Activated naive CD8-positive, alpha-beta T cell treated with anti-CD3 and anti-CD28 coated beads for 36 hours (primary cell): ENCODE measurements at places on chromosomes 4 and X. TPM values are rescaled to one million over a fixed set of nuclear protein-coding genes. Genes with fewer than 3 reads are reported as not detected.

DNA sequence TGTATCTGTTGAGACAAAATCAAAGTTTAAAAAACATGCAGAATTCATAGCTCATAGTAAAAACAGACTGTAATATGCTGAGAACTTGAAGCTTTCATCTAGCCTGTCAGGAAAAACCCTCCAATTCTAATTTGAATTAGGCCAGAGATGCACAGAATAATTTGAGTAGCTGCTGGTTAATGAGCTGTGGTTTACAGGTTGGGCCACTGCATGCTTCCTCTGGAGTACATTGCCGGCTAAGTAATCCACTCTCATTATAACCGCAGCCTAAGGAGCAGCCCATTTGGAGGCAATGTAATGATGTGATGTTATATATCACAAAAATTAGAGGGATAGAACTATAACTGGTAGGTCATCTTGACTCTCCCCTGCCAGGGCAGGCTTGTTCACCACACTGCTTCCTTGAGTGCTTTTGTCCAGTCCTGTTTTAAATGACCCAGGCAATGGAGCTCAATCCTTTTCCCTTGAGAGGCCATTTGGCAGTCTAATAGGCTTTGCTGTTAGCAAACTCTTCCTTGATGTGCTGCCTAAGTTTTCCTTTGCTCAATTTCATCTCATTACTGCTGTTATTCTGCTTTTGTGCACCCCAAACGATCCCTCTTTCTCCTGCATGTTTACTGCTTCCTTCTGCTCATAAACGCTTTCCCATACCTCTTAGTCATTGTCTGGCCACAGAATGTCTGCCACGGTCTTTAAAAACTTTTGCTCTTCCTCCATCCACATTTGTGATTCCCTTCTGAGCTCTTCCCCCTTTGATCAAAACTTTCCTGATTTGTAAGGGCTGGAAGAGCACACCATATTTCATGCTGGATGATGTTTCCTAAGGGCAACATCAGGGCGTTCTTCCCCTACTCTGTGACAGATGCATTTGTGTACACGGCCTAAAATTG lies 230.9 kb downstream of the C4orf33 start:
- no peak for DNase-seq
- H3K36me3 ChIP-seq: no peaks in the 10 kb centered on the region
- H3K27ac ChIP-seq: no peak overlapping the region
- H3K4me3 ChIP-seq: no peak overlapping the region
- peaks cover 3% of the 10 kb centered on the region for H3K27me3 ChIP-seq

GRCh38 chrX:137428766-137429591 lies 136.9 kb upstream of the ZIC3 start:
- H3K27ac ChIP-seq: no peak overlapping the region
- DNase-seq: no peak
- no peak overlapping the region for H3K4me3 ChIP-seq
- H3K36me3 ChIP-seq: peaks cover 2% of the 10 kb centered on the region
- peaks cover 8% of the 10 kb centered on the region for H3K4me1 ChIP-seq

DNA sequence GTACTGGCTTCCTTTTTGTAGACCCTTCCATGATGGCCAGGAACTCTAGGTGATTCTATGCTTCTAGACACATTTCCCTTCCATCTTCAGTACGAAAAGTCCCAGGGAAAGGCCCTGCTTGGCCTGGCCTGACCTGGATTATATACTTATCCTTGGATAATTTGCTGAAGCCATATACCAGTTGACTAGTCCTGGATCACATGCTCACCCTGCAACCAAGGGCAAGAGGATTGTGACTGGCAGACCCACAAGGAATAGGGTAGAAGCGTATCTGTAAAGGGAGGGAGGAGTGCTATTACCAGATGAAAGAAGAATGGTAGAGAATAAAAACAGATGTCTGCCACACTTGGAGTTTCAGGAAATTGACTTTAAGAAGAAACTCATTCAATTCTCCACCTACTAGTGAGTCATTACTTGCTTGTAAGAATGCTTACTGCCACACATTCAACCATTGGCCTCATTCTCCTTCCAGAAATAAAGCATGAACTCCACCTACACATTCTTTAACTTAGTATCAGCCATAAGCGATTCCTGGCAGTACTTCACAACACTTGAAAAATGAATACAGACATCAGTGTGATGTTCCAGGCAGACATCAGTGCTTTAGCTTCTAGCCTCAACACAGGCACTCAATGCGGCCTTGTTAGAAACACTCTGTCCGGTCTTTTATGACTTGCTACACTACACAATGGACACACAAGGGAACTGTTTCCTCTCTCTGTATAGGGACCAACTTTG lies 141.8 kb downstream of the CBR4 start:
- H3K4me3 ChIP-seq: no peak overlapping the region
- H3K36me3 ChIP-seq: no peaks in the 10 kb centered on the region
- peaks cover 14% of the 10 kb centered on the region for H3K27me3 ChIP-seq
- no peaks in the 10 kb centered on the region for H3K4me1 ChIP-seq
- no peak overlapping the region for H3K27ac ChIP-seq

GRCh38 chr4:154961263-154961662 lies 180.2 kb downstream of the RBM46 start:
- H3K4me3 ChIP-seq: no peak overlapping the region
- no peaks in the 10 kb centered on the region for H3K4me1 ChIP-seq
- no peak overlapping the region for H3K27ac ChIP-seq
- no peak for DNase-seq
- peaks cover 5% of the 10 kb centered on the region for H3K27me3 ChIP-seq
- H3K36me3 ChIP-seq: no peaks in the 10 kb centered on the region

GRCh38 chr4:82429728-82430192 lies 502 bp downstream of the HNRNPDL start:
- DNase-seq: no peak
- peak overlapping the region; percentile 100 for H3K27ac ChIP-seq
- peaks cover 52% of the 10 kb centered on the region for H3K4me1 ChIP-seq
- peaks cover 9% of the 10 kb centered on the region for H3K27me3 ChIP-seq
- H3K4me3 ChIP-seq: peak overlapping the region; percentile 100

DNA sequence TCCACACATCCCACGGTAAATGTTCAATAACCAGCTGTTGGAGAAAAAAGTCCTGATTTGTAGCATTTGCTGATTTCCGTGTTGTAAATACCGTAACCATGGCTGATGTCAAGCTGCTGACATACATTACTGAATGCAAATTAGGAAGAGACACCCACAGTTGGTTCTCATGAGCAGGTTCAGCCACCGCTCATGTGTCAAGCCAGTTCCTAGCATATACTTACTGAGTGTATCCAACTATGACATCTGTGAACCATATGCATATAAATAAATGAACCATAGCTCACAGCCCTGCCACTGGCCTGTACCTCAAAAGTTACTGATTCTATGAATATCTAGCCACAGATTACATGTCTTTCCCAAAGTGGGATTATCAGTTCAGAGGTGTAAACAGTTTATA lies 29.5 kb downstream of the FHDC1 start:
- no peaks in the 10 kb centered on the region for H3K36me3 ChIP-seq
- H3K4me3 ChIP-seq: no peak overlapping the region
- H3K27me3 ChIP-seq: no peaks in the 10 kb centered on the region
- DNase-seq: no peak

DNA sequence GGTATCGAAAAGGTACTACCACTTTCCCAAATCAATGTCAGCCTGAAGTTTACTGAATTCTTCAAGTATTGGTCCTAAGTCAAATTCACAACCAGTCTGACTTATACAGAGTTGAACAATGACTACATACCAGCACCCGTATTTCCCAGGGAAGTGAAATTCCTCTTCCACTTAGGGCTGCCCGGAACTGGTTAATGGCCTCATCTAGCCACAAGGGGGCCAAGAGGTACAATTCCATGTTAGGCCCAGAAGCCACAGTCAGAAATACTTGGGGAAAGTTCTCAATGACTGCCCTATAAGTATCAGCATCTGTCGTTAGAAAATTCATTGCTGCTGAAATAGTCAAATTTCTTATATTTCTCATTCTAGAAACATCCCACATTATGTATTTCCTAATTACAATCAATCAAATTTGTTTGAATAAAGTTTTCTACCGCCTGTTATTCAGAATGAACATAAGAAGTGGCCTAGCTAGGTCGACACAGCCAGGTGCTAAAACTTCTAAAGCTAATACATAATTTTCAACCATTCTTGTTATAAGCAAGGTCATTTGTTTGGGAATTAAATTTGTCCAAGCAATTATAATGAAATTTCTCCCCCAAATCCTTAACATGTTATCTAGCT lies 5.6 kb upstream of the PCDH7 start:
- no peak overlapping the region for H3K4me3 ChIP-seq
- peaks cover 20% of the 10 kb centered on the region for H3K4me1 ChIP-seq
- peaks cover 56% of the 10 kb centered on the region for H3K27me3 ChIP-seq
- no peaks in the 10 kb centered on the region for H3K36me3 ChIP-seq
- no peak overlapping the region for H3K27ac ChIP-seq

DNA sequence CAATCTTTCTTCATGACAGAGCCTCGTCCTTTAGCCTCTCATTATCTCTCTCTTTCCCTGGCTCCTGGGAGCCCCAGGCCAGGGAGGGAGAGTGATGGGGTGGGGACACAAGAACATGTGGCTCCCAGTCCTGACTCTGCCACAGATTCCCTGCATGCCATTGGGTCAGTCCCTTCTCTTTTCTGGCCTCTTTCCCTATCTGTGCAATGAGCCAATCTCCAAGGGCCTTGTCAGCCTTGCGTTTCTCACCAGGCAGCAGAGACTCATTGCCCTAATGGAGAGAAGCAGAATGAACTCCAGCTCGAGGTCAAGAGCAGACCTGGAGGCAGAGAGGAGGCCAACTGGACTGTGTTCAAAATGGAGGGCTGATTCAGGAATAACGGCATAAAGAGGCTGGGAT lies 38.4 kb upstream of the PJA1 start:
- no peak for DNase-seq
- no peak overlapping the region for H3K4me3 ChIP-seq
- H3K36me3 ChIP-seq: no peaks in the 10 kb centered on the region
- H3K27ac ChIP-seq: no peak overlapping the region
- H3K27me3 ChIP-seq: no peaks in the 10 kb centered on the region
- H3K4me1 ChIP-seq: no peaks in the 10 kb centered on the region

- H3K27ac ChIP-seq: no peak overlapping the region
- no peaks in the 10 kb centered on the region for H3K27me3 ChIP-seq
- H3K36me3 ChIP-seq: peaks cover 2% of the 10 kb centered on the region
- DNase-seq: no peak
- no peak overlapping the region for H3K4me3 ChIP-seq
These were observed 61.7 kb downstream of the EVC start for GRCh38 chr4:5772528-5773270.

Gene WDR45
- 23.7 TPM for total RNA-seq

Gene L1CAM
- total RNA-seq: 0.16 TPM

Gene CCDC158
- total RNA-seq: not detected

Gene AR
- not detected for total RNA-seq

Gene KIAA1210
- total RNA-seq: not detected

Gene LNX1
- total RNA-seq: not detected

Gene CSN1S1
- total RNA-seq: not detected

Gene RTL3
- total RNA-seq: not detected
